Dermis blood vessel endothelial cell (primary cell): ENCODE measurements at places on chromosomes 2 and 18. TPM values are rescaled to one million over a fixed set of nuclear protein-coding genes. Genes with fewer than 3 reads are reported as not detected.

SSB gene
- 75.2 and 113 TPM in 2 replicates for total RNA-seq

CCDC74B gene
- total RNA-seq, result 2.2 and 2.7 TPM in 2 replicates

MSTN gene
- not detected in 2 replicates for total RNA-seq

ANKRD29 gene
- 4.1 and 4.2 TPM in 2 replicates for total RNA-seq

GNAL gene
- 0.51 and 0.68 TPM in 2 replicates for total RNA-seq

IL37 gene
- not detected in 2 replicates for total RNA-seq

PAX8 gene
- 0.65 and 0.68 TPM in 2 replicates for total RNA-seq

TNFAIP6 gene
- total RNA-seq, result under 0.01 TPM in 1 of 2 replicates, not detected in the other

TRABD2A gene
- total RNA-seq, result 0.23 and 1.4 TPM in 2 replicates
